ENCODE measurements at places on chromosomes 5 and 9.
A peak's percentile ranks its signal among the peaks of the same experiment; 100 is the strongest.

DNA sequence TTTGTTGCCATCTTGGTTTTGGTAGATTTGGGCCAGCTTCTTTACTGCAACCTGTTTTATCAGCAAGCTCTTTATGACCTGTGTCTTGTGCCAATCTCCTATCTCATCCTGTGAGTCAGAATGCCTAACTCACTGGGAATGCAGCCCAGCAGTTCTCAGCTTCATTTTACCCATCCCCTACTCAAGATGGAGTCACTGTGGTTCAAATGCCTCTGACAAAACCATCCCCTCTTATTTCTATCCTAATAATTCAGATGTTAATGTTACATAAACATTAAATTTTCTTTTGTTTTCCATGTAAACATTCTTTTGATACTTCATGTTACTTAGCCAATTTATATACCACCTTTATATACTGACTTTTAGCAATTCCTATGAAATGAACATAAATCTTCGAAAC is 746.3 kb downstream of the CDH18 start:
- no peak for DNase-seq

- DNase-seq = no peak
Measured at GRCh38 chr5:143347046-143347445, 56.4 kb downstream of the NR3C1 start.

DNA sequence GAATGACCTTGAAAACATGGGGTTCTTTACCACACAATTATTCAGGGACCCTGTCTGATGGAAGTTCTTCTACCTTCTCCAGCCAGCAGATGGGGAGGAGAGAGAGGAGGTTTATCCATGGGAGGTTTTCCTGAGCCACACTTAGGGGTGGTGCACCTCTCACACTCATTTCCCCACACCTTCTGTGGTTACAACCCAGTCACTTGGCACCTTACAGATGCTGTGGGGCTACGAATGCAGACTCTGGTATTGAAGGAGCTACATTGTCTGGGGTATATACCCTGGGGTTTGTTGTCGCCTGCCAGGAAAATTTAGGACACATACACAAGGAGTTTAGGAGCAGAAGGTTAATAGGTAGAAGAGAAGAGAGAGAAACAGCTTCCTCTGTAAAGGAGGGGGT is 67.5 kb downstream of the F2RL2 start:
- no peak for DNase-seq

- DNase-seq = no peak
Measured at GRCh38 chr9:91723420-91724067, 226.5 kb downstream of the ROR2 start.

DNA sequence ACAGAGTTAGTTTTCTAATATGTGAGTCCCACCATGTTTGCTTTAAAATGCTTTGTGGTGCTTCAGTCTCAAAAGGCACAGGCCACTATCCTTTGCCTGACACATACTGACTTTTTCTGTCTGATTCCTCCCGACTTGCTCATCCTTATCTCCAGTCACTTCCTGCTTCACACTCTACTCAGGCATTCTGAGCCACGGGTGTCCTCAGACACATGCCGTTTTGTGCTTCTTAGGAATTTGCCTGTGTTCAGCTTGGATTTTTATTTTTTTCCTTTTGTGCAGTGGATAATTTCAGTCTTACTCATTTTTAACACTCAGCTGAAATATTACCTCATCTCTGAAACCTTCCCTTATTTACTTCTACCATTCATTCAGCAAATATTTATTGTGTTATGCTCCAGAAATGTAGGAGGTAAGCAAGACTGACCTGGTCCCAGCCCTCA is 54.1 kb downstream of the MAN2A1 start:
- DNase-seq = peak; percentile 26

DNA sequence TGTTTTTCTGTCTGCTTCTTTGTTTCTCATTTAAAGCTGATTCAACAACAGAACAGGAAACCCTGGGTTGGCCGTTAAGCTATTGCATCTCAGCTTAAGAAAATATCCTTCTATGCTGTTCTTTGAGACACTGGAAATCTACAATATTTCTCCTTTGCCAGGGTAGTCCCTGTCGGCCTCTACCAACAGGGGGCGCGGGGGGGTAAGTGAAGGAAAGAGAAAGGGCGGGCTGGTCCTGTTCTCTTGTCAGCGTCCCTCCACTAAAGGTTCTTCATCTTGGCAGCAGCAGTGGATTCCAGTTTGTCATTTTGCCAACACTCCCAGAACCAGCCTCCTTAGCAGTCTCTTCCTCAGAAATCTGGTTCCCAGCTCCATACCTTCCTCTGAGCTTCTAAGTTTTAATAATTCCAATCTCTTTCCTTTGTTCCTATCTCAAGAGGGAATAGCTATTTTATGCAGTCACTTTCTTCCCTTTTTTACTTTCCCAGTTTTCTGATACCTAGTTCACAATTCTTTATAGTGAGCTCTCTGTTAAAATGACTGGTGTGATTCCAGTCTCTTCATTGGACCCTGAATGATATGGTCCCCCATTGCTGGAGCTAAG is 222.3 kb downstream of the GLIS3 start:
- DNase-seq = peak; percentile 62

GRCh38 chr5:134457801-134458200 is 46.1 kb upstream of the CDKN2AIPNL start:
- DNase-seq = no peak

- no peak for DNase-seq
Measured at GRCh38 chr9:135246248-135247205, 159.1 kb downstream of the OLFM1 start.

DNA sequence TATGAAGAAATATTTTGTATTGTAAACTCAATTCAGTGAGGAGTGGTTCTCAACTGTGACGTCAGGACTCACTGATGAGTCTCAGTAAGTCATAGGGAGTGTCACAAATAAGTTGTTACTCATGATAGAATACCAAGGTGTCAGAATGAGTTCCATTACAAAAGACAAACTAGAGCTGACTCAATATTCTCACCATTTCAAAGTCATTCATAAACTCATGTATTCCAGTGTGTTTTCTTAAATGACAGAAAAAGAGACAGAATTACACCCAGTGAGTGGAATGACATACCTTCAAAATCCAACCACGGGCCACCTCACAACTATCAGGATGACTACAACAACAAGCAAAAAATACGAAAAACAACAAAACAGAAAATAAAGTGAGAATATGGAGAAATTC is 321.5 kb downstream of the ENC1 start:
- DNase-seq = peak; percentile 41

GRCh38 chr9:131203431-131204218 is 72.7 kb downstream of the FAM78A start:
- peak; percentile 63 for DNase-seq

- no peak for DNase-seq
Measured at GRCh38 chr9:117868594-117868993, 164.4 kb downstream of the TLR4 start.

- DNase-seq = no peak
Measured at GRCh38 chr5:169029661-169030274, 271.2 kb downstream of the SLIT3 start.

- no peak for DNase-seq
Measured at GRCh38 chr5:137782984-137783536, 28.9 kb upstream of the HNRNPA0 start.

GRCh38 chr9:37740128-37740527 is 13.5 kb upstream of the TRMT10B start:
- DNase-seq = no peak
